Ascending aorta (tissue), 2 donors: ENCODE measurements at places on chromosomes 16 and 17.
A peak's percentile ranks its signal among the peaks of the same experiment; 100 is the strongest.

- no peak overlapping the region for H3K4me3 ChIP-seq
- peaks cover 92% of the 10 kb centered on the region for H3K36me3 ChIP-seq
- no peak overlapping the region for H3K27ac ChIP-seq
- no peak for DNase-seq
These were observed 16.8 kb upstream of the COG7 start for GRCh38 chr16:23469814-23470213.

DNA sequence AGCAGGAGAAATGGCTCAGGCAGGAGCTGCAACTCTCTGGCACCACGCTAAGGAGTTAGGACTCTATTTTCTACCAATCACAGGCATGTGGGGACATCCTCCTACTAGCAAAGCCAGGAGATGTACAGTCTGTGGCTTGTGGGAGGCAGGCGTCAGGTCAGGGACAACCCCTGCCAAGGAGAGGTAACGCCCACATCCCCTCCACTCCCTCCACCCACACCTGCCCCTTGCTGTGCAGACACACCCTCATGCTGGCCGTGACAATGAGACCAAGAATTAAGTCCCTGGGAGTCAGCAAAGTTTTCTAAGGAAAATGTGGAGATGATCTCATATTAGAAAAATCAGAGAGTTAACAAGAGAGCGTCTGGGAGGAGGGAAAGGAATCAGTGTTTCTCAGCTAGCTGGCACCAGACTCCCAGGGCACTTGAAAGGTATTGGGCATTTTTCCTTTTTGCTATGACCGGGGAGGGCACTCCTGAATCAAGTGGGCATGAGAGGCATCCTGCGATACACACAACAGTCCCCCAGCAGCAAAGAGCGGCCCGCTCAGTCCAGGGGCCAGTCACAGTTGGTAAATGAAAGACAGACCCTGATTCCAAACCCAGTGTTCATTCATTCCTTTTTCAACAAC, 87.3 kb upstream of the RPL38 start:
- no peak overlapping the region for H3K27ac ChIP-seq
- no peak for DNase-seq
- no peaks in the 10 kb centered on the region for H3K36me3 ChIP-seq

DNA sequence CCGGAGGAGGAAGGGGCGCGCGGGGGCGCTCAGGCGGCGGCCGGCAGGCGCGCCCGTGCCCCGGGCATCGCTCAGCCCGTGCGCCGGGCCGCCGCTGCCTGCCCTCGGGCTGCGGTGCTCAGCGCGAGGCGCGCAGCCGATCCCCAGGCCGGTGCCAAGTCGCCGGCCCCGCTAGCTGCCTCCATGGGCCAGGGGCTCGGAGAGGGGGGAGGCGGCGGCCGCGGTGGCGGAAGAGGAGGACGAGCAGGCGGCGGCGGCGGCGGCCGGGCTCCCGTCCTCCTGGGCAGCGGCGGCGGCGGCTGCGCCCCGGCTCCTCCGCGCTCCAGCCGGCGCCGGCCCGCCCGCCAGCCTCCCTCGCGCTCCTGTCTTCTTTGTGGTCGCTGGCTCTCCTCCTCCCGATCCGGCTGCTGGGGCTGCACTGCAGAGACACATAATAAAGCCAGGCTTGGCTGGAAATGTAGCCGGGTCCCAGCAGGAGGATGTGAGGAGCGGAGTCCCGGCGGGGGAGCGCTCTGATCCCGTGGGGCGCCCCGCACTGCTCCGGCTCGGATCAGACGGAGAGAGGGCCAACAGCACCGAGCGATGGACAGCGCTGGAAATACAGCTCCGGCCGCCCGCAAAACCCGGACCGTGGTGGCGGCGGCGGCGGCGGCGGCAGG, 889 bp upstream of the ZNF423 start:
- H3K36me3 ChIP-seq, result no peaks in the 10 kb centered on the region
- H3K4me1 ChIP-seq, result no peaks in the 10 kb centered on the region
- peak overlapping the region; percentile 92 for H3K27ac ChIP-seq
- no peaks in the 10 kb centered on the region for H3K27me3 ChIP-seq
- DNase-seq, result peak; percentile 87

DNA sequence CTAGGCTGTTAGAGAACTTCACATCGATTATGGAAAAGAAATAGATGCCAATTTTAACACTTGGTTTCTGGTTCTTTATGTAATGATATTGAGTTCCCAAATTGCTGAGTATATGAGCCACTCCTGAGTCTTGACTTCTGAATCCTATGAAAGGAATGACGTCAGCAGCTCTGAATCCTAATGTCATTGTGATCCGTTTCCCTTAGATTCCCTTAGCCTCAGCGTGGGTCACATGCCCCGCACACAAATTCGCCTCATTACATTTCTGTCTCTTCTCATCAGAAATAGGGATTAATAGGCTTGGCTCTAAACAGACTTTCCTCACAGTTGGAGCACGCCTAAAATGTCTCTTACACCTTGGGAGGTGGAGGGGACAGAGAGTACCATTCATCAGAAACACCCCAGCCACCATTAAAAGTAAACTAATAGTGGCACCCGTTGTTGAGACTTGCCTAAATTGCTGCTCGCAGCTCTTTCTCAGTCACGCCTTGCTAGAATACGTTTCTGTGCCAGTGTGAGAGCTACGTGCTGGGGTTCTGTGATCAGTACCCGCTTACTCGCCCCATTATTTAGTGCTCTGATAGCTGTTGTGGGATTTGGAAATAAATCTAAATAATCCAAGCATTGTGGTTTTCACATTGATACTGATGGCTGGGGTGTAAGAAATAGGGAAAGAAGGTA, 7.1 kb downstream of the MRM3 start:
- H3K27ac ChIP-seq, result peak overlapping the region; percentile 21
- peaks cover 31% of the 10 kb centered on the region for H3K36me3 ChIP-seq
- no peak overlapping the region for H3K4me3 ChIP-seq
- no peak for DNase-seq

DNA sequence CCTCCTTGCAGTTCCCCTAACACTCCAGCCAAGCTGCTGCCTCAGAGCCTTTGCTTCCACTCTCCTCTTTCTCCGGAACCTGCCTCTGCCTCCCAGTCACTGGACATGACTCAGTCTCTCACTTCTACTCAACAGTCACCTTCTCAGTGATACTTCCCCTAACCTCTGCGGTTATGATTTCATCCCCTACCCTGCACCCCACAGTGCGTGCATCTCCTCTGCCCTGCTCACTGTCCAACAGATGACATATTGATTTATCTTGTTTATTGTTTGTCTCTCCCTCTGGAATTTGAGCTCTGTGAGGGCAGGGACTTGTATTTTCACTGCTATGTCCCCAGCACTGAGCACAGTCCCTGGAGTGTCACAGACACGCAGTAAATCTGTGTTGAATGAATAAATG, 100.7 kb downstream of the CYLD start:
- H3K36me3 ChIP-seq, result no peaks in the 10 kb centered on the region
- H3K27me3 ChIP-seq, result no peaks in the 10 kb centered on the region
- DNase-seq, result no peak
- no peak overlapping the region for H3K27ac ChIP-seq

DNA sequence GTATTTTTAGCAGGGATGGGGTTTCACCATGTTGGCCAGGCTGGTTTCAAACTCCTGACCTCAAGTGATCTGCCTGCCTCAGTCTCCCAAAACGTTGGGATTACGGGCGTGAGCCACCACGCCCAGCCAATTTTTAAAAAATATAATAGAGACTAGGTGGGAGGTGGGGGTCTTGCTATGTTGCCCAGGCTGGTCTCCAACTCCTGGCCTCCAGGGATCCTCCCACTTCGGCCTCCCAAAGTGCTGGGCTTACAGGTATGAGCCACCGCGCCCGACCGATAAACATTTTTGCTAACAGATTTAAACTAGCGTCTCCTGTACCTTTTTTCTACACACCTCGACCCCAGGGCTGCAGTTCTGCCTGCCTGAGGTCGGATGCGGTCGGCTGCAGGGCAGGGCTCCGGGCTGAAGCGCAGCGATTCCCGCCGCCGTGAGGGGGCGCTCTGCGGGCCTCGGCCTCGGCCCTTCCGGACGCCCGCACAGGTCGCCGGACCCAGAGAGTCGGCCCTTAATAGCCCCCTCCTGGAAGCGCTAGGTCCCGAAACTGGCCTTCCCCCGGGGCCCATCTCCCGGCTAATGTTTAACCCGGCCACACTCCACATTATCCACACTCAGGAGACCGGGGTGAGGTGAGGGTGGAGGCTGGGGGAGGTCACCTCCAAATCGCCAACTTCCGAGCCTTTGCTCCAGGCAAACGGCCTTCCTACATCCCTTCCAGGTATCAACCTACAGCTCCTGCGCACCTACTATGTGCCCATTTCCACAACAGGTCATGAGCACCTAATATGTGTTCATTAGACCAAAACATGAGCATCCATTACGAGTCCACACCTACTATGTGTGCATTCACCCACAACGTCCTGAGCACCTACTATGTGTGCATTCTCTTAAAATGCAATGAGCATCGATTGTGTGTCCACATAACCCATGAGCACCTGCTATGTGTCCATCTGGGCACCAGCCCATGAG, 2.0 kb upstream of the GLIS2 start:
- no peaks in the 10 kb centered on the region for H3K27me3 ChIP-seq
- H3K4me1 ChIP-seq, result peaks cover 14% of the 10 kb centered on the region
- H3K36me3 ChIP-seq, result no peaks in the 10 kb centered on the region
- no peak for DNase-seq
- H3K27ac ChIP-seq, result peak overlapping the region; percentile 94

DNA sequence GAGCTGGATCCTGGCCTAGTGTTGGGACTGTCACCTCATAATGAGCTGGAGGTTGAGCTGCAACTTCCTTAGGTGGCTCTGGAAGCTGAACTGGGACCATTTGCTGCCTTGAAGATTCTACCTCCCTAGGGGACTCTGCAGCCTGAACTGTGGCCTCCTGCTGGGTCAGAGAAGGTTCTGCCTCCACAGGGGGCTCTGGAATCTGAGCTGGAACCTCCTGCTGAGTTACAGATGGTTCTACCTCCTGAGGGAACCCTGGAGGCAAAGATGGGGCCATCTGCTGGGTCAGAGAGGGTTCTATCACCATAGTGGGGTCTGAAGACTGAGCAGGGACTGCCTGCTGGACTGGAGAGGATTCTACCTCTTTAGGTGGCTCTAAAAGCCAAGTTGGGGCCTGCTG, 46.6 kb upstream of the NF1 start:
- peaks cover 12% of the 10 kb centered on the region for H3K4me1 ChIP-seq
- no peak for DNase-seq
- no peak overlapping the region for H3K27ac ChIP-seq
- no peaks in the 10 kb centered on the region for H3K27me3 ChIP-seq
- no peak overlapping the region for H3K4me3 ChIP-seq

DNA sequence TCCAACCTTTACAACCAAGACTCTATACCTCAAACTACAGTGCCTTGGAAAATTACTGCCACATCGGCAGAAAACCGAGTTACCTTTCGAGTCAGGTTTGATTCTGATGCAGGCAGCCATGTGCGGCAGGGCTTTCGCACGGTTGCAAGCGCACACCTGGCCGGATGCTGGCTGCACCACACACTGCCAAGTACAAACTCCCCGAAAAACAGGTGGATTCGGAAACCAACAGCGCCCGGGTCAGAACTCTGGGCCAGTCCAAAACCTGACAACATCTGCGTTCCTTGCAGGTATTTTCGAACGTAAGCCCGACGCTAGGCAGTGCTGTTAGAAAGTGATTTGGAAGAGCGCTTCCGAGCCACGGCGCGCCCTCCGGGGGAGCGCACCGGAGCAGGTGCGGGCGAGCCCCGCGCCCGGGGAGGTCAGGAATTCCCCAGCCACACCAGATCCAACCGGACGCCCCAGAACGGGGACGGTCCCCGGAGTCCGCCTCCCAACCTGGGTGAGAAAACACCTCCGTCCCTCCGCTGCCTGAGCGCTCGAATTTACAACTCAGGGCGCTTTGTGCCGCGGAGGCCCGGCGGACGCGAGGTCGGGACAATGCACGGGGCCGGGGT, 1.2 kb downstream of the USP7 start:
- H3K36me3 ChIP-seq, result no peaks in the 10 kb centered on the region
- peaks cover 24% of the 10 kb centered on the region for H3K4me1 ChIP-seq
- no peak for DNase-seq

DNA sequence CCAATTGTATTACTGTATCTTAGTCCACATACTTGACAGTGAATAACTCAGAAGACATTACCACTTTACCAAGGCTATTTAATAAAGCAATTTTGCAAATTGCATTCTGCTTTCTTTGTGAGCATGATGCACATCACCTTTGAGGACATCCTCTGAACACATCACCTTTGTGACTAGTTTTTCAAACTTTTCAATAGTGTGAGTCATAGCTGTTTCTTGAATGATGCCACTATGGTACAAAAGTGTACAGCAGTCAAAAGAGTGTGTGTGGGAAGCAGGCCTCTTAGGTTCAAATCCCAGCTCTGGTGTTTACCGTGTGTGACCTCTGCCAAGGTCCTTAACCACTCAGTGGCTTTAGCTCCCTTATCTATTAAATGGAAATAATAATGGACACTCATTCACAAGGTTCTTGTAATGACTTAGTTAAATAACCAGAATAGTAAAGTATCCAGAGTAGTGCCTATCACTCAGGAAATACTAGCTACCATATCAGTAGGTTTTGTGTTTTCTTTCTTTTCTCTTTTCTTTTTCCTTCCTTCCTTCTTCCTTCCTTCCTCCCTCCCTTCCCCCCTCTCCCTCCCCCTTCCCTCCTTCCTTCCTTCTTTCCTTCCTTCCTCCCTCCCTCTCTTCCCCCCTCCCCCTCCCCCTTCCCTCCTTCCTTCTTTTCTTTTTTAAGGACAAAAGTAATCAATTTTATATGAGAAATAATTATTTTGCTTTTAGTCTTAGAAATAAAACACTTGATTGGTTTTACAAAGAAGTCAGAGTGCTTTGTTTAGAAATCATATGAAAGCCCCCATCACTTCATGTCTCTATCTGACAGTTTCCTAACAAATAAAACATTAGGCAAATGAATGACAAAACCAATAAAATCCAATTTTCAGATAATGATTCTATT, 178.9 kb downstream of the MYO1D start:
- H3K4me3 ChIP-seq, result no peak overlapping the region
- H3K4me1 ChIP-seq, result no peaks in the 10 kb centered on the region
- H3K27ac ChIP-seq, result no peak overlapping the region
- H3K36me3 ChIP-seq, result peaks cover 5% of the 10 kb centered on the region

DNA sequence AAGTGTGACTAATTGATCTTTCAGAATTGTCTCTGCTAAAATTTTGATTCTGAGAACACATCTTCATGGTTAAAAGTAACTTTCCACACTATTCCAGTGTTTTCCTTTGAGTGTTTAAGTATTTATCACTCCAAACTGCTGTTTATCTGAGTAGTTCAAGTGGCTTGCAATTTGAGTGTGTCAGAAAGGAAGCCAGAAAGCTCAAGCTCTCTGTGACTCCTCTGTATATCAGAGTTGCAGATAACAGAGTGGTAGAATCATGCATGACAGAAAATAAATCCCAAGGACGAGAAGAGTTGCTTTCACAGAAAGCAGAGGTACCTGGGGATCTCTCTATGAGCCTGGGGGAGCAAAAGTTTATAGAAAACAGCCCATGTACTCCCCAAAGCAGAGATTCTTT, 130.0 kb downstream of the CYB561 start:
- no peak for DNase-seq
- H3K4me1 ChIP-seq, result no peaks in the 10 kb centered on the region
- no peak overlapping the region for H3K4me3 ChIP-seq
- H3K27ac ChIP-seq, result no peak overlapping the region
